ENCODE measurements at places on chromosomes 6 and 20.
A peak's percentile ranks its signal among the peaks of the same experiment; 100 is the strongest.

DNA sequence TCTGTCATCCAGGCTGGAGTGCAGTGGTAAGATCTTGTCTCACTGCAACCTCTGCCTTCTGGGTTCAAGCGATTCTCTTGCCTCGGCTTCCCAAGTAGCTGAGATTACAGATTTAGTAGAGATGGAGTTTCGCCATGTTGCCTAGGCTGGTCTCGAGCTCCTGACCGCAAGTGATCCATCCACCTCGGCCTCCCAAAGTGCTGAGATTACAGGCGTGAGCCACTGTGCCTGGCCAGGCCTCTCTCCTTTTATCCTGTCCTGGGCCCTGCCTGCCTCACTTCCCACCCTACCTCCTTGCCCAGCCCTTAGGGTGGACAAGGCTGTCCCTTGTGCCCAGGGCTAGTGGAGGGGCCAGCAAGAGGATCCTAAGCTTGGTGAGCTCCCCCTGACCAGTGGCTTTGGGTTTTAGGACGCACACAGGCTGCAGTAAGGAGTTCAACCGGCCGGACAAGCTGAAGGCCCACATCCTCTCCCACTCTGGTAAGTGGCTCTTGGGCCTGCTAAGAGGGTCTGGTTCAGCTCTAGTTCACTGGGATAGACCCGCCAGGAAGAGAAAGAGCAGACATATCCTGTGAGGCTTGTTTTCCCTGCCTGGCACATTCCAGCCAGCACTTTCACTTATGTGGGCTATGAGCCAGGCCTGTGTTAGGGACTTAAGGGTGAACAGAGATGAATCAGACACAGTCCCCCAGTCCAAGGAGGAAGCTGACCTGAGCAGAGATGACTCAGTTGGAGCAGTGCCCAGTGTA is 21.9 kb upstream of the CHMP4B start:
- DNase-seq, result peak; percentile 100

DNA sequence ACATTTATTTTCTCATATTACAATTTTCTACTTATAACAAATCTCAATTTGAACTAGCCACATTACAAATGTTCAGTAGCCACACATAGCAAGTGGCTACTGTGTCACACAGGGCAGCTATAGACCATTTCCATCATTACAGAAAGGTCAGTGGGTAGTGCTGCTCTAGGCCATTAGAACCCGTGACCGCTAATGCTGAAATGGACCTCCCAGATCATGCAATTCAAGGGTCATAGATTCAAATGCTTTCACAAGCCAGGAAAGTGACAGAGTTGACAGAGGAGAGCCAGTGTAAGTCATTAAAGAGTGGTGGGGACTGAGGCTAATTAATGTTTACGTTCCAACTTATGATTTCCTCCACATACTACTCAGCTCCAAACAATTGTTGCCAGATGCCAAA is 3.5 kb upstream of the OCSTAMP start:
- DNase-seq, result no peak

DNA sequence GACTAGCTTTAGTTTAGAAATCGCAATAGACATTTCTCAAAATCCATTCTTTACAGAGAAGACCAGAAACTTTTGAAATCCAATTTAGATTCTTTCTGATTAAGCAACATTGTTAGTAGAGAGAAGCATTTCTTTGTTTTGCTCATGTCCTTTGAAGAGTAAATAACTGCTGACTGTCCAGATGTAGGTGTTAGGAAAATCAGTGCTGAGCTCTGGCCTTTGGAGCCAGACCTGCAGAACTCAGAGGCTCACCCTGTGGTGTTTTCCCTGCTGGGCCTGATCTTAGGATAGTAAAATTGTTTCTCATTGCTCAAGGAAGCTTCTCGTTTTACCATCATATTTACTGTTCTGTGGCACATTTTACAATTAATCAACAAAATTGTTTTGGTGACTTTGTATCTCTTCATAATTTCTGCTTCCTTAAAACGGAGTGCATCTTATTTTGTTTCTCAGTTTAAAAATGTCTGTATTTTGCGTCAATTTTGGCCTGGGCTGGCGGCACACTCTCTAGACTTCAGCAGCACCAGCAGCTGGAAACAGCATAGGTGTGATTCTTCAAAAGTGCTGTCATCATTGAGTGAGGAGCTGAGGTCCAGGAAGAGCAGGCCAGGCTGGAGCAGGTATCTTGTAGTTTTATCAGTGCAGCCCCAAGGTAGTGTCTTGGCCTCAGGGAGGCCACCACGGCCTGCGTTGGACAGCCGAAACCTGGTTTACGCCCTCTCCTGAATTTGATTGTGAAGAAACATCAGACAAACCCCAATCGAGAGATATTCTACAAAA is 8.3 kb upstream of the ZDHHC14 start:
- no peak for DNase-seq

GRCh38 chr6:108622641-108623298 is 62.1 kb downstream of the FOXO3 start:
- peak; percentile 90 for DNase-seq

- DNase-seq, result peak; percentile 60
These were observed 7.6 kb downstream of the DHX35 start for GRCh38 chr20:38969708-38970107.

- no peak for DNase-seq
These were observed 60.6 kb downstream of the STK35 start for GRCh38 chr20:2162125-2162822.

GRCh38 chr6:113511100-113511499 is 346.0 kb upstream of the MARCKS start:
- DNase-seq, result no peak

DNA sequence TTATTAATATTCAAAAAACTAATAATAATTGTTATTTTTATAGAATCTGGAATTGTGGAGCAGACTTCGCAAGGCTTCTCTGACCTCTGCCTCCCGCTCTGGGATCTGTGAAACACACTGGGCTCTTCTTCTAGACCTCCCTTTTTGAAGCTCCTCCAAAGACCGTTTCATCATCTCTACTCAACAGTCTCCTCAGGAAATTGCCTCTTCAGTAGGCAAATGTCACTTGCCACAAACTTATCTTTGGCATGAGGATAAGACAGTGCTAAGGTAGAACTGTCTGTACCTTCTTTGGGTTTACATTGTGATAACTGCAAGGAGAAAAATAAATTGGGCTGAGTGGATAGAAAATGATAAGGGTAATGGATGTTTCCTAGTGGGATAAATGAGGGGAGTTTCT is 2.3 kb upstream of the MAS1L start:
- DNase-seq, result no peak

DNA sequence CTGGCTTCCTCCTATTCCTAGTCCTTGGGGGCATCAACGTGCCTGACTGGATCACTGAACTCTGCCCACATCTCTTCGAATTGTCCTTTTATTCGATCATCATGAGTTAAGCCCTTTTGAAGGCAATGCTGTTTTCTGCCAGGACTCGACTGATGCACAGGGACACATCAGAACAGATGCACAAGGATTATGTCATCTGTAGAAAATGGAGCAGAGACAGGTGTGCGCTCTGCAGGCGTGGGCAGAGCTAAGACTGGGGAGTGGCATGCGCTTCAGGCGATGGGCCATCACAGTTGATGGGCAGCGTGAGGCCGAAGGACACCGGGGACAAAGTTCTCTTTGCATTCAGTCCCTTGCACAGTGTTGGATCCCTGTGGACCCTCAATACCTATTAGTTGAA is 13.1 kb downstream of the GABRR1 start:
- DNase-seq, result no peak

DNA sequence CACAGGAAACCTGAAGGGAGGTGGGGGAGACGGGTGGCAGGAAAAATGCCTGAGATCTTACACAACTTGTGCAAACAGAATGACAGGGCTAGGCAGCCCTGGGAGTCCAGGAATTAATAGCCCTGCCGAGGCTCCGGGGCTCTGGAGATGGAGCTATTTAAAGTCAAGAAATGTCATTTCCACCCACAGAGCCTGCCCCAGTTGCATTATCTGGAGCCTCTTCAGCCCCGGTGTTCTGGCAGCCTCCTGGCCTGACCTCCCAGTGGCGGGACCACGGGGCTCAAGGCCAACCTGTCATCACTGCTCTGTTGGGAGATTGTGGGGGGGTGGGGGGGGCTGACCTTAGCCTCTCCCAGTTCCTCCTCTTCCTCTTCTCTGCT is 28.5 kb upstream of the SCUBE3 start:
- peak; percentile 63 for DNase-seq

GRCh38 chr20:62788607-62789006 is 7.7 kb upstream of the MRGBP start:
- DNase-seq, result no peak

- DNase-seq, result no peak
These were observed 20.0 kb upstream of the MPC1 start for GRCh38 chr6:166402582-166403277.

DNA sequence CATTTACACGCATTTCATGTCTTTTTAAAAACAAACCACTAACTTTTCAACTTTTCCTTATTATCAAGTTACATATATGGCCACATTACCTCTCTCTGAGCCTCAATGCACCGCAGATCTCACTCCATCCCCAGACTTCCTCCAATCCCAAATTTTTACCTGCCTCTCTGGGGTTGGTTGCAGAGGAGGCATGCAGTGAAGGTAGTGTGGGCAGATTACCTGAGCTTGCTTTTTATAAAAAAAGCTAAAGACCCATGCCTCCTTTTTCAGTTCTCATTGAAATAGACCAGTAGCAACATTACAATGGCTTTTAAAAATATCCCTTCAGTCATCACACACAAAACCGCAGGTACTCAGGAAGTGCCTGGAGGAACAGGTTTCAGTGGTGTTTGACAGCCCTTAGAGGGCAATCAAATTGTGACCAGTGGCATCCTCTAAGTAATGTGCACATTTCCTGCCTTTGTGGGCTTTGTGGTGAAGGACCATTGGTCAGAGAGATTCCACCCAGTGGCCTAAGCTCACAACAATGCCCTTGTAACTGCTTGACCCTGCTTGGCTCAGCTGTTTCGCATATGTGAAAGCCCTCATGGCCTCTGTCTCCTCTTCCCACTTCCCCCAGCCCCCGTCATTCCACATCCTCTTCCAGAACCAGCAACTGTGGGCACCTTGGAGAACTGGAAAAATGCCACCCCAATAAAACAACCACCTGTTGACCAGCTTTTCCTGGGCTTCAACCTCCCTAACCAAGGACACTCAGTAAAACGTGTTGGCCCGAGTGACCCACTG is 30.2 kb upstream of the IL17A start:
- DNase-seq, result peak; percentile 74

GRCh38 chr20:61513124-61514017 is 261.3 kb downstream of the CDH4 start:
- DNase-seq, result no peak

DNA sequence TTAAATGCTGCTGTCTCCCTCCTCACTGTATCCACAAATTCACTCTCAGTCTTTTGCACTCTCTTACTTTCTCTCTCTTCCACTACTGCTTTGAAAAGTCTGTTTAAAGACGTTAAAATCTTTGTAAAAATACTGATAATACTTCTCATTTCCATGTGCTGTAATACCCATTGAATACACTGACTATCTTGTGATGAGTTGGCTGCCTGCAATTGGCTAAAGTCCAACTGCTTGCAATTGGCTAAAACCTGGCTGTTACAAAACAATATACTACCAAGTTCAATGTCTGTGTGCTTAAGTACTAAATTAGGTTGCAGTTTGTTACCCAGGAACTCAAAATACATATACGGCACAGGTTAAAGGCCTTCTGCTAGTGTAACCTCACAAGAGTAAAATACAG is 264.8 kb downstream of the THBS2 start:
- no peak for DNase-seq

GRCh38 chr20:32585011-32585585 is at the start of gene NOL4L:
Gene NOL4L (minus strand): TSS chr20:32585333. CDS start chr20:32584890, 443 bp downstream.
- DNase-seq, result peak; percentile 55

DNA sequence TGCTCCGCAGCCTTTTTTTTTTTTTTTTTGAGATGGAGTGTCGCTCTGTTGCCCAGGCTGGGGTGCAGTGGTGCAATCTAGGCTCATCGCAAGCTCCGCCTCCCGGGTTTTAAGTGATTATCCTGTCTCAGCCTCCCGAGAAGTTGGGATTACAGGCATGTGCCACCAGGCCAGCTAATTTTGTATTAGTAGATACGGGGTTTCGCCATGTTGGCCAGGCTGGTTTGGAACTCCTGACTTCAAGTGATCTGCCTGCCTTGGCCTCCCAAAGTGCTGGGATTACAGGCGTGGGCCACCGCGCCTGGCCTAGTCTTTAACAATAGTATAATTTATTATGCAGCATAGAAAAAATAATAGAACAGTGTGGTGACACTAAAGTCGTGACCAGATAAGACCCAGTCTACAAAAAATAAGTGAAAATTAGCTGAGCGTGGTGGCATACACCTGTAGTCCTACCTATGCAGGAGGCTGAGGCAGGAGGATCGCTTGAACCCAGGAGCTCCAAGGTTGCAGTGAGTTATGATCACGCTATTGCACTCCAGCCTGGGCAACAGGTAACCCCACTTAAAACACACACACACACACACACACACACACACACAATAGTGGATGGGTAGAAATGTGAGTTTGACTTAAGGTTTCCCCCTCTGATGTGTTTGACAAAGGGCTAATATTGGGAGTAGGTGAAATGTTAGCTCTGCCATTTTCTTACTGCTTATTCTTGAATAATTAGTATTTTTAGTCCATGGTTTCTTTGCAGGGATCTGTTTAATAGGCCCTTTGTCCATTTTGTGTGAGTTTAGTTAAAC is 6.5 kb downstream of the PIM1 start:
- DNase-seq, result no peak

GRCh38 chr20:9258901-9259300 is 190.0 kb downstream of the PLCB4 start:
- DNase-seq, result no peak

GRCh38 chr20:1015181-1015580 is 13.1 kb upstream of the RSPO4 start:
- no peak for DNase-seq

DNA sequence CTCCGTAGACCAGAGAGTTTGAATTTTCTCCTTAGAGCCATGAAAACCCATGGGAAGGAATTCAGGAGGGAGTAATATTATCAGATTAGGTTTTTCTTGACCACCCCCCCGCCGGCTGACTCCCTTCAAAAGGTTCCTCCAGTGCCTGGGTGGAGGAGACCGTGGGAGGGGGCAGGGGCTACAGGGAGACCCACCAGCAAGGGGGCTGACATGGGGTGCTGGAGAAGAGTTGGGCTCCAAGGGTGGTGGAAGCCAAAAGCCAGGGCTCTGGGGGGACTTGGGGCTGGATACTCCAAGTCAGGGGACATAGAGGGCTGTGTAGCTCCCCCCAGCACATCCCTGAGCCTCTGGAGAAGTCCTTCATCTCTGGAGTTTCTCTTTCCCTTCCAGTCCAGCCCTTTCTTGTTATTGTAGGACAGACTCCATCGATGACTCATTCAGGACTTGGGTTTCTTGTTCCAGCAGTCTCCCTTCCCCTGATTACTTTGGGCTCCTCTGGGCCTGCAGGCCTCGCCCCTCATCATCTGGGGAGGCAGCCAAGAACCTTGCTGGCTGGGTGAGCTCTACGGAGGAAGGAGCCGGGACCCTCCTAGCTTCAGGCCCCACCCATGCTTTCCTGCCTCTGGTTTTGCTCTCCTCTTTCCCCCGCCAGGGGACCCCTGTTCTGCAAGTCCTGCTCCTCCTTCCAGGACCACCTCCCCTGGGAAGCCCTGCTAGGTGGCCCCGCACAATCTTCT is 10.5 kb upstream of the KIAA1755 start:
- peak; percentile 97 for DNase-seq

- peak; percentile 28 for DNase-seq
These were observed 381.8 kb downstream of the CDKAL1 start for GRCh38 chr6:20916086-20916485.
